ENCODE measurements at places on chromosomes 3 and 15.

- DNase-seq, result no peak
Observed at GRCh38 chr3:175493301-175493700, 634.2 kb downstream of the NAALADL2 start.

GRCh38 chr15:25422021-25422420 lies 16.8 kb downstream of the UBE3A start:
- no peak for DNase-seq

DNA sequence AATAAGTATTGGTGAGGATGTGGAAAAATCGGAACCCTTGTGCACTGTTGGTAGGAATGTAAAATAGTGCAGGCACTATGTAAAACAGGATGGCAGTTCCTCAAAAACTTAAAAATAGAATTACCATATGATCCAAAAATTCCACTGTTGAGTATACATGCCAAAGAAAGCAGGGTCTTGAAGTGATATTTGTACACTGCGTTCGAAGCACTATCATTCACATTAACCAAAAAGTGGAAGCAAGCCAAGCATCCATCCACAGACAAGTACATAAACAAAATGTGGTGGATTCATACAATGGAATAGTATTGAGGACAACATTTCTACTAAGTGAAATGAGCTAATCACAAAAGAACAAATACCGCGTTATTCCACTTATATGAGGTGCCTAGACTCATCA lies 200.7 kb downstream of the TJP1 start:
- no peak for DNase-seq

GRCh38 chr3:25589104-25589782 lies 75.5 kb downstream of the TOP2B start:
- DNase-seq, result no peak

DNA sequence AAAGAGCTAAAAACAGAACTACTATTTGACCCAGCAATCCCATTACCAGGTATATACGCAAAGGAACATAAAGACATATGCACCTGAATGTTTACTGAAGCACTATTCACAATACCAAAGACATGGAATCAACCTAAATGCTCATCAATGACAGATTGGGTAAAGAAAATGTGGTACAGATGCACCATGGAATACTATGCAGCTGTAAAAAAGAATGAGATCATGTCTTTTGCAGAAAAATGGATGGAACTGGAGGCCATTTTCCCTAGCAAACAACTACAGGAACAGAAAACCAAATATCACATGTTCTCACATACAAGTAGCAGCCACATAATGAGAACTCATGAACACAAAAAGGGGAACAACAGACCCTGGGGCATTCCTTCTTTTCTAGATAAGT lies 208.9 kb upstream of the LRRFIP2 start:
- no peak for DNase-seq

DNA sequence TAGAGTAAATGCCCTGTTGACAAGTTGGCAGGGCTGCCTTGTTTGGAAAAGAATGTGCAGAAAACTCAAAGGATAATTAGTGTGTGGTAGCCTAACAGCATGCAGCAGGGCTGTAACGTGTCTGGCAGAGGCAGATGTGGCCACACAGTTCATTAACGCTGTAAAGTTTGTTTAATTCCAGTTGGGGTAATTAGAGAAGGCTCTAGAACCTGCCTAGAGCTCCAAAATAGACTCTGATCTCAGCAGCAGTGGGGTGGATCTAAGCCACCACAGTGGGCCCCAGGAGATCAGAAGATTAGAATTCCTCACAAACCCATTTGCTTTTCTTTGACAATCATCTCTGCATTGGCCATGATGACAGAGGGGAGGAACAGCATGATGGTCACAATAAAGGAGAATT lies 65.1 kb upstream of the LEKR1 start:
- DNase-seq, result no peak

DNA sequence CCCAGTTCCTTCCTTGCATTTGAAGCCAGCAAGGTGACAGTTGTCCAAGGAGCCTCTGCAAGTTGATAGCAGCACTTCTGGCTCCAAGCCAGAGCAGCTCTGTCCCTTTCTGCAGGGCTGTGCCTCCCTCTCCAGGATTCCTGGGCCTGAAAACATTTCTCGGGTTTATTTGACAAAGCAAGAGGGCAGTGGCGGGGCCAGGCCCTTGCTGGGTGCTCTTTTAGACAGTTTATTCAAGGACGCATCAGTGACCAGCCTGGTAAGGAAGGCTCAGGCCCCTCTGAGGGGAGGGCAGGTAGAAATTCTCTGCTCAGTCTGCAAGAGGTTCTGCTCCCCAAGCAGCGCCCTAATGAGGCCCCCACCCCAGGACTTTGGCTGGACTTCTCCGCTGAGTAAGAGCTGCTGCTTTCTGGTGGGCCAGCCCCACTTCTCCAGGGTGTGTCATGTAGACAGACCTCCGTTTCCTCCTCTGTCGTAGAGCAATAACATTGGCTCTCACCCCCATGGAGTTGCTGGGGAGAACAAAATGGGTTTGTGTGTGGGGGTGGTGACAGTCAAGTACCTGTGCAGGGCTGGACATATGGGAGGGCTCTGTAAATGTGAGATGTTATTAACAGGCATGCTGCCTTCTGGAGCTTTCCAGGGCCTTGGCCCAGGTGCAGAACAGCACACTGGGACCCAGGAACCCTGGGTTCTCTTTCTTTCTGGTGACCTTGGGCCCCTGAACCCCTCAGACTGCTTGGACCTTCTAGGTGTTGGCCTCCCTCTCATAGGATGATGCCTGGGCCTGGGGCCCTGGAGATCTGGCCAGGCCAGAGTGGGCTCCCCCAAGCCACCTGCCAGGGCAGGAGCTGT lies 146.2 kb upstream of the TLE3 start:
- DNase-seq, result no peak

DNA sequence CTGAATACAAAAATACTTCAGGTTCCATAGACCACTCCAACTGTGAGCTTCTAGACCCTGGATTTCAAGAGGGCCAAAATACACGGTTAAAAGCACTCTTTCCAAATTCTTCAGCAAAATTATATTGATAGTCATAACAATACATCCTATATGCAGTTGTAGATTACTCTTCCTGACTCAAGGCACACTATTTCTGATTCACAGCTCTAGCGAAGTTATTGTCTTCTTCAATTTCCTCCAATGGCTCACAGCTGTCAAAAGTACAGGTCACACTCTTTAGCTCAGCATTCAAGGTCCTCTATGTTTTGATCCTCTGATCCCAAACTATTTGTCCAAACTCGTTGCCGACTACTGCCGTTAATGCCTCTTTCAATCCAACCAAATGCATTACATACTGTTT lies 13.5 kb upstream of the CCDC80 start:
- DNase-seq, result no peak

GRCh38 chr15:65451989-65452388 lies 29.2 kb upstream of the IGDCC4 start:
- DNase-seq, result no peak

GRCh38 chr3:147945968-147946519 lies 536.9 kb downstream of the ZIC1 start:
- DNase-seq, result no peak

- no peak for DNase-seq
Observed at GRCh38 chr3:86794361-86795065, 196.4 kb downstream of the VGLL3 start.

- DNase-seq, result no peak
Observed at GRCh38 chr15:39154776-39155175, 426.1 kb upstream of the THBS1 start.

DNA sequence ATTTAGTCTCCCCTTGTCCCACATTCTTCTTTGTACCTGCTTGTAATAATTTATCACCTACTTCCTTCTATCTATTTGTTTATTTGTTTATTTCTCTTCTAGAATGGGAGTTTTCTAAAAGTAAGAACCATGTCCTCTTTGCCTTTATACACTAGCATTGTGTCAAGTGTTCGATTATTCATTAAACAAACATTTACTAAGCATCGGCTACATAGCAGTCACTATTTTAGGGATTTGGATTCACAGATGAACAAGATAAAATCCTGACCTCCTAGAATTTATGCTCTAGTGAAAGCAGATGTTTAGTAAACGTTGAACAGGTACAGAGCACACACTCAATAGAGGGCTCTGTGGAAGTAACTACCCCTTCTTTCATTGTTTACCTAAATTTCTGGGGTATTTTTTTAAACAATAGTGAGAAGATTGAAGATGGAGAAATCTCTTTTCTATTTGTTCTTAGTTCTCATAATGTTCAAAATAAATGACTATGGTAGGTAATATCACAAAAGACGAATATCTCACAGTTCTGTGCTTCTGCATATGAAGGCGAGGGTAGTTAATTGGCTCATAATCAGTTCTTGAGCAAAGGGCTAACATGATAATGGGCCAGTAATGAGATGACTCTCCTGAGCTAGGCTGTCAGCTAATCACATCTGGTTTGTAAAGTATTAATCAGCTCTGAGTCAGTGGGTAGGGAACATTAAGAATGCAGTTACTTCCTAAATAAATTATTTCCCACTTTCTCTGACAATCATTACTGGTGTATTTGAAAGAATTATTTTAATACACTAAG lies 111.9 kb downstream of the SLC9A9 start:
- DNase-seq, result no peak

GRCh38 chr3:17129556-17129955 lies 244.8 kb downstream of the PLCL2 start:
- no peak for DNase-seq

DNA sequence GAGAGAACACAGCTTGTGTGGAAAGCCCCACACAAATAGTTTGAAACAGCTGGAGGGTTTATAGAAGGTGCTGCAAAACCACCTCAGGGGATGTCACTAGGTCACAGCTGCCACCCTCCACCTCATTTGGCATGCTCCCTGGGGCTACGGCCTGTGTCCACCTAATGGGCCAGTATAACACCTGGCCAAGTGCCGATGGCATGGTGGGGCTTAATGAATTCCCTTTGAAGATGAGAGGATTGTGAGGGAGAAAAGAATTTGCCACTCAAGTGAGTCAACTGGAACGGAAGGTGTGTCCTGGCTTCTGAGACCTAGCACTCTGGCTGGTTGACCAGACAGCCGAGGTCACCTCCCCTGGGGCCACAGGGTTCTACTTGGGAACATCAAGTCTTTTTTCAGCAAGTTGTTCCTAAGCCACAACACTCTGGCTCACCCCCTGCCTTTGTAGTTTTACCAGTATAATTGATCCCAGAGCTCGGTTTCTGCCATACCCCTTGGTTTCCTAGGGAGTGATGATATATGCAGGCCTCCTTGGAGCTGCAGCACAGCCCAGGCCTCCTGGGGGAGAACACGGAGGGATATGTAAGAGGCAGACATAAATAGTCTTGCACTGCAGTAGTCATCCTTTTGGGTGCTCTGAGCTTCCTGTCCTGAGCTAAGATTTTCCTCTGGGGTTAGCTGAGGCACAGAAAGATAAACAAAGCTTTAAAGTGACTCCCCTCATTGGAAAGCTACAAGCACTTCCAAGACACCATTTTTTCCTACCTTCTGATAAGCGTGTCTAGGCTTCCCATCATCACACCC lies 178.2 kb upstream of the LPP start:
- no peak for DNase-seq

DNA sequence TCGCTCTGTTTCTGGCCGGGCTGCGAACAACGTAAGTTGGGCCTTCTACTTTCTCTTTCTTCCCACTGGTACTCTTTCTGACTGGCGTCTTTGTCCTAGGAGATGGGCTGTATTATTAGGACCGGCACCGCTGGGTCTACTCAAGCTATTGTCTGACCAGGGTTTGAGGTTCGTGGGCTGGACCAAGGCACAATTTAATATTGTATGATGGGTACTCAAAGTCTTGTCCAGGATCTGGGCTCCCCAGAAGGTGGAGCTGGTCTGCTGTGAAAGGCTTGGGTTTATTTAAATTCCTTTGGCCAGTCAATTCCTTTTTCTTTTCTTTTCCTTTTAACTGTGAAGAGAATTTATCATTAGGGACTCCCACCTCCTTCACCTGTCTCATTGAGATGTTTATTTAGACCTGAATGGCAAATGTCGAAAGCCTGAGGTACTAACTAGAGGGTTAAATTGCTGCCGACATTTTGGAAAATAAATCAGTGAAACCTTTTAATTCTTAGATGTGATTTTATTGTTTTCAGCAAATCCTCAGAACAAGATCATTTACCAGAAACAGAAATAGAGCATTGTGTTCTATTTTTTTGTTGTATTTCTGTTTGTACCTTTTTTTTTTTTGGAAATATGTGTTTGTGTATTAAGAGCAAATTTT lies 410 bp downstream of the LRRC49 start:
- no peak for DNase-seq

DNA sequence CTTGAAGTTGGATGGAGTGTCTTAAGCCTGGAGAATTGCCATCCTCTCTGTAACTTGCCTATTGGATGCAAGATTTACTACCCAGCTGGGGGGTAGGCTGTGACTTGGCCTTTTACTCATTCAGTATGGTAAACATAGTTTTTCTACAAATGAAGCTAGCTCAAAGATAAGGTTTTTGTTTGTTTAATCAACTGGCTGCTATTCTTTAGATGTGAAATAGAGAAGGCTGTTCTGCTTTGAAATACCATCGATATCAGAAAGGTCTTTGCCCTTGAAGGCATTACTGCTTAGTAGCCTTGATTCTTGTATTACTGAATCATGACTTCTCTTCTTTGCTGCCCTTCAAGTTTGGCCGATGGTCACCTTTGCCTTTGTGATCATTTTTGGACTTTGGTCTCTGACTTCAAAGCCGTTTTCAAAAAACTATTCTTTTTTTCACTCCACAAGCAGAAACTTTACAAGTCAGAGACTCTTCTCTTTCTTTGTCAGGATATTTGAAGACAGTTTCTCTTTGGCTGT lies 83.1 kb downstream of the GAP43 start:
- DNase-seq, result no peak

DNA sequence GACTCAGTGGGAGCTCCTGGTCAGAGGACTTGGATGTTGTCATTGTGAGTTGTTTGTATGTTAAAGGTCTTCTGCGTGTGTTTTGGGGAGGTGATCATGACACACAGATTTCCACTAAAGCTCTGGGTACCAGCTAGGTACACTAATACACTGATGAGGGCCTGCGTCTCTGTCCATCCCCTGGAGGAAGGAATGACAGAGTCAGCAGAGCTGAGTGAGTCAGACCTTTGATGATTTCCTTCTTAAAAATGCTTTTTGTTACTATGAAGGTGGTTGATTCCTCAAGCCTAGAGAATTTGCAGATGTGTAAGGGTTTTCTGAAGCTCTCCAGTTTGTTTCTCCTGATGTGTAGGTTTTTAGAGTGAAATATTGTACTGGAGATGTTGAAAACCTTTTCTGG lies 424.1 kb upstream of the TPM1 start:
- no peak for DNase-seq

- DNase-seq, result no peak
Observed at GRCh38 chr3:28150465-28151206, 90.8 kb upstream of the CMC1 start.

DNA sequence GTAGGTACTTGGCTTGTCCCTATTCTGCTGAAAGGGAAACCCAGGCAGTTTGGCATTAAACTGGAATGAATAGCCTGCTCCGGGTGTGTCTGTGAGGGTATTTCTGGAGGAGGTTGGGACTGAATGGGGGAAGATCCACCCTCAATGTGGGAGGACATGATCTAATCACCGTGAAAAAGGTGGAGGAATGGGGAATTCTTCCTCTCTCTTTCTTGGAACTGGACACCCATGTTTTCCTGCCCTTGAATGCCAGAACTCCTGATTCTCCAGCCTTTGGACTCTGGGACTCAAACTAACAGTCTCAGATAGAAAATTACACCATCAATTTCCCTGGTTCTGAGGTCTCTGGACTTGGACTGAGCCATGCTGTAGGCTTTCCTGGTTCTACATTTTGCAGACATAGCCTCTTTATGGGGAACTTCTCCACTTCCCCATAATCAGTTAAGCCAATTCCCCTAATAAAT lies 391.7 kb downstream of the EDEM1 start:
- DNase-seq, result no peak
